Stimulated activated CD8-positive, alpha-beta memory T cell treated with anti-CD3 and anti-CD28 coated beads, Interleukin-4, amount 100 ng/mL, for 48 hours (primary cell): ENCODE measurements at places on chromosomes 12 and 14.

- no peak for DNase-seq
Measured at GRCh38 chr12:92574911-92575570, 127.7 kb upstream of the PLEKHG7 start.

GRCh38 chr14:50826681-50827080 is 4.3 kb downstream of the NIN start:
- DNase-seq: no peak

- no peak for DNase-seq
Measured at GRCh38 chr14:72745546-72745945, 148.4 kb downstream of the DPF3 start.

GRCh38 chr14:81062380-81062779 is 107.0 kb downstream of the TSHR start:
- DNase-seq: no peak

DNA sequence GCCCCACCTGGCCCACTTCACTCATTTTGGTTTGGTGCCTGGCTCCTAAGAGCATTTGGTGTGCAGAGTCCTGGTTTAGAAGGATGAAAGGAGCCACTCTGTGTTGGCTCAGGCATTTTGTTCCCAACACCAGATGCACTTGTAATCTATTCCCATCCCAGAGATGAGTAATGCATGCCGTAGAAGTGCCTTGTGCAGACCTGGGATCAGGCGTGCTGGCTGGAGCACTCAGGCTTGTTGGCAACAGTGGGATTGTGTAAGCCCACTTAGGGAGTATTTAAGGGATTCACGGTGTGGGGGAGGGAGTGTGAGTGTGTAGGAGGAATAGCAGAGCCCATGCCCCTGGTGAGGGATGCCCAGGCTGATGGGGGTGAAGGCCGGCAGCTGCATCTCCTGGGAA is 501.5 kb upstream of the TBX3 start:
- no peak for DNase-seq

- no peak for DNase-seq
Measured at GRCh38 chr14:72165229-72165698, 233.0 kb downstream of the RGS6 start.

- peak; percentile 31 for DNase-seq
Measured at GRCh38 chr12:121718653-121719239, 6.2 kb downstream of the TMEM120B start.

- no peak for DNase-seq
Measured at GRCh38 chr14:56487761-56488160, 91.8 kb upstream of the TMEM260 start.

DNA sequence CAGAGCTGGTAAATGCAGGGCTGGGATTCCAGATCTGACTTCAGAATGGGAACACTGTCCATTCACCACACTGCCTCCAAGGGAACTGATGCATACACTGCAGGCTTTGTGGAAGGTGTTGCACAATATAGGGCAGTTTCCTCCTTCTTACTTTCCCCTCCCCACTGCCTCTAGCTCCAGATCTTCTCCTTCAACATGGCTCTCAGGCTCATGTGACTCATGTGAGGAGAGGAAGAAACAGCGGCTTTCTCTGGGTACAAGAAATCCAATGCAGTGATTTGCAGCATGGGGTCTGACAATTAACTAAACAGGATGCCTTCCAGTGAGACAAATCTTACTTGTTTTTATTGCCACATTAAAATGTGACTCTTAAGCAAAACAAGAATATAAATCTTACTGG is 447.6 kb upstream of the CCDC196 start:
- DNase-seq: no peak

DNA sequence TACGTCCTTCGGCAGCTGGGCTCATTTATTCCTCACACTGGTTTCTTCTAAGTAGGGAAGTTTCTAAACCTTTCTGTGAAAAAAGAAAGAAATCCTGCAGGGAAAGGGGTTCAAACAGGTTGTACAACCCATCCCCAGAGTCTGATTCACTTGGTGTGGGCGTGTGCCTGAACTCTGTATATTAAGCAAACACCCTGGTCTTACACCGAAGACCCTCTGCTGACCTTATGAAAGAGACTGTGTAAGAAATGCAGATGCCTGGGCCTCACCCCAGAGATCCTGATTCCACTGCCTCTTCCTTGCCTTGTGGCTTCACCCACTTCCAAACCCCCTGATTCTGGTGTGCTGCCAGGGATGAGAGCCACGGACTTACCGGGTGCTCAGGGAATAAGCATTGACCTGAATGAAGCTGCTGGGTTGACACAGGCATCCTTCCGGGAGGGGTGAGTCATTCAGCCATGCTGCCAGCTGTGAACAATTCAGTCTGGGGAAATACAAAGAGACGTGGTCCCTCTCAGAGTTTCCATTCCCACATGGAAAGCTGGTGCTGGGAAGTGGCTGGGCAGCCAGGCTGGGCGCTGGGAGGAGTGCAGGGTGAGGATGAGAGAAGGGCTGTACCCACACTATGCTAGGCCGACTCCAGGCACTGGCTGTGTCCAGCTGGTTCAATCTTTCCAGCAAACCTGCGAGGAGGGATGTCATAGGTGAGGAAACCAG is 26.5 kb upstream of the ACTN1 start:
- DNase-seq: no peak

DNA sequence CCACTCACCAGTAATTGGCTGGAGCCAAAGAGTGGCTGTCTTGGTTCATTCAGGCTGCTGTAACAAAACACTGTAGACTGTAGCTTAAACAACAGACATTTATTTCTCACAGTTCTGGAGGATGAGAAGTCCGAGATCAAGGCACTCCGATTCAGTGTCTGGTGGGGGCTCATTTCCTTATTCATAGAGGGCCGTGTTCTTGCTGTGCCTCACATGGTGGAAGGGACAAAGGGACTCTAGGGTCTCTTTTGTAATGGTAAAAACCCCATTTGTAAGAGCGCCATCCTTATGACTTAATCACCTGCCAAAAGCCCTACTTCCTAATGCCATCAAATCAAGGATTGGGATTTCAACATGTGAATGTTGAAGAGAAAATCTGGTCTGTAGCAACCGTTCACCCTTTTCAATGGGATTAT is 34.7 kb upstream of the CDKN3 start:
- DNase-seq: no peak

GRCh38 chr14:60812987-60813386 is 78.4 kb downstream of the MNAT1 start:
- no peak for DNase-seq

GRCh38 chr12:67710582-67710981 is 62.0 kb downstream of the DYRK2 start:
- DNase-seq: no peak

DNA sequence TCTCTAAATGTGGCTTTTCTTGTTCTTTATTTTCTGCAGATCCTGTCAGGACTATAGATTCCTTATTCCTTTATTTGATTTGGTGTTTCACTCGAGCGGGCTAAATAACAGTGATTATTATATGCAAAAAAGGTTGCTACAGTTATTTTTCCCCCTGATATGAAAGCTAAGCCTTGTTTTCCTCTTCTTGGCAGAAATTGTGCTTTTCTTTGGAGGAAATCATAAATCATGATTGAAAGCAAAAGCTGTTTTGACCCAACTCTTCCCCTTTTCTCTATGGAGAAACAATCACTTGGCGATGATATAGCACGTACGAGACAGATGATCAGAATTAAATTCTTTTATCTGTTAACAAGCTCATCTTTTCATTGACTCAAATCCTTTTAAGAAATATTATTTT is 31.4 kb downstream of the PPFIBP1 start:
- DNase-seq: no peak

GRCh38 chr14:91116913-91117588 is 3.2 kb downstream of the DGLUCY start:
- peak; percentile 73 for DNase-seq
